ENCODE measurements at places on chromosomes 12 and 14. TPM values are rescaled to one million over a fixed set of nuclear protein-coding genes. Genes with fewer than 3 reads are reported as not detected.

- no peak overlapping the region for H3K4me3 ChIP-seq
- H3K36me3 ChIP-seq: no peaks in the 10 kb centered on the region
These were observed 69.2 kb downstream of the PTPRQ start for GRCh38 chr12:80513211-80513610.

- DNase-seq: no peak
- no peak overlapping the region for H3K27ac ChIP-seq
- peaks cover 19% of the 10 kb centered on the region for H3K4me1 ChIP-seq
- no peaks in the 10 kb centered on the region for H3K27me3 ChIP-seq
- H3K36me3 ChIP-seq: no peaks in the 10 kb centered on the region
These were observed 1.4 kb upstream of the GABARAPL1 start for GRCh38 chr12:10211101-10211939.

DNA sequence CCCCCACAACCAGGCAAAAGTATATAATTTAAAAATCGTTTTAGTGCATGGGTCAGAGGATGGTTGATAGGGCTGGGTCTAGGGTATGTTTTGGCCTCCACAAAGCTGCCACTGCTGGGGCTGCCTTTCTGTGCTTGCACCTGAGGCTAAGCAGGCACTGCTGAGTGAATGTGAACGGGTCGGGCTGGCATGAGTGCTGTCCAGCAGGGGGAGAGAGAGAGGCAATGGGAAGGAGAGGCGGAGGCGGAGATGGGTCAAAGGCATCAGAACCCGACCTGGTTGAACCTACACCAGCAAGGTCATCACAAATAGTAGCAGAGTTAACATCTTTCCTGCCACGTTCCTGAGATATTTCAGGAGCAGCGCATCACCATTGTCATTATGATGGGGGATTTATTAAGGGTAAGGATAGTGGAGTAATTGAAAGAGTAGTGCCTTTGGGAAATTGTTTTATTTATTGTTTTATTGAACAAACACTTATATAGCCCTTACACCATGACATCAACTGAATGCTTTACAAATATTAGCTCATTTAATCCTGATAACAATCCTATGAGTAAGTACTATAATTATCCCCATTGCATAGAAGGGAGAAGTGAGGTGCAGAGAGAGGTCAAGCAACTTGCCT, 5.8 kb upstream of the NRXN3 start:
- no peaks in the 10 kb centered on the region for H3K4me1 ChIP-seq
- peak; percentile 15 for DNase-seq
- 0 out of 3 replicates have a peak, but pooled peaks cover 3% of the 10 kb centered on the region for H3K27me3 ChIP-seq
- no peak overlapping the region for H3K27ac ChIP-seq

GRCh38 chr12:120687578-120688289, 785 bp downstream of the MLEC start:
- DNase-seq: no peak
- no peaks in the 10 kb centered on the region for H3K36me3 ChIP-seq
- peak overlapping the region; percentile 91 for H3K4me3 ChIP-seq
- peak overlapping the region; percentile 94 for H3K27ac ChIP-seq
- no peaks in the 10 kb centered on the region for H3K27me3 ChIP-seq
- H3K4me1 ChIP-seq: peaks cover 59% of the 10 kb centered on the region

DNA sequence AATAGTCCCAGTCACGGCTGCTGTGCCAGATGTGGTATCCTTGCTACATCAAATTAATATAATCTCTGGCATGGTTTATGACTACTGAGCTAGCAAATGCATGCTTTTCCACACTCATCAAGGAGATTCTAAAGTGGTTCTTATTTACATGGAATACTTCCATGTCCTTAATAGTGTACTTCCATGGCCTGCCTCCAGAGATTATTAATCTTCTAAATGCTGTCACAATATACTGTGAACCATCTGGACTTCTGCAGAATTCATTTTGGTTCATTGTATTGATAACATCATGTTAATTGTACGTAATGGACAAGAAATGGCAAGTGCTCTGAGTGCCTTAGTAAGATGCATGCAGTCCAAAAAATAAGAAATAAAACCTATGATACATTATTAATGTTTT, 230.8 kb downstream of the NUAK1 start:
- DNase-seq: no peak
- no peaks in the 10 kb centered on the region for H3K36me3 ChIP-seq
- H3K4me3 ChIP-seq: no peak overlapping the region
- H3K27me3 ChIP-seq: no peaks in the 10 kb centered on the region
- H3K4me1 ChIP-seq: no peaks in the 10 kb centered on the region

DNA sequence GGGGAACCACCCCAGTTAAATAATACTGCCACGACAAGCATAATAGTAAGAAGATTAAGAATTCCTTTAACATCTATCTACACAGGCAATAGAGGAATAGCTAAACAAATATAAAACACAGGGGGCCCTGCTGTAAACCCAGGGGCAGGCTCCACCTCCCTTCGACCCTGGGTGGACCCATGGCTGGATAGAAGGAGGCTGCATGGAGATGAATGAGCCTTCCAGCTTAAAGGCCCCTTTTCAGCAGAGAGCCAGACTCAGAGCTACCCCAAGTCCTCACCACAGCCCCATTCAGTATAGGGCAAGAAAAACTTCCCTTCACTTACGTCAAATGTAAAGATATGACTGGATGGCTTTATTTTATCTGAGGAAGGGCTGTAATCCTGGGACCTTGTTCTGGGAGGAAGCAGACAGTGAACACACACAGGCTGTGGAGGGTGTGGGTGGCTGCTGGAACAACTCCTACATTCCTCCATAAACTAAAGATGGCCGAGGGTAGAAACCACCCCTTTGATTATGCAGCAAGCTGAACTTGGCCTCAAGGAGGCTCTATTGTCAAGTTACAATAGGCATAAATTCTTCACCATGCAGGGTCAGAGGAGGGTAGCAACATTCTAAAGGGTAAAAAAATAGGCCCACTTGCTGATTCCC, 30.4 kb downstream of the NUAK1 start:
- no peak overlapping the region for H3K27ac ChIP-seq
- no peaks in the 10 kb centered on the region for H3K27me3 ChIP-seq

DNA sequence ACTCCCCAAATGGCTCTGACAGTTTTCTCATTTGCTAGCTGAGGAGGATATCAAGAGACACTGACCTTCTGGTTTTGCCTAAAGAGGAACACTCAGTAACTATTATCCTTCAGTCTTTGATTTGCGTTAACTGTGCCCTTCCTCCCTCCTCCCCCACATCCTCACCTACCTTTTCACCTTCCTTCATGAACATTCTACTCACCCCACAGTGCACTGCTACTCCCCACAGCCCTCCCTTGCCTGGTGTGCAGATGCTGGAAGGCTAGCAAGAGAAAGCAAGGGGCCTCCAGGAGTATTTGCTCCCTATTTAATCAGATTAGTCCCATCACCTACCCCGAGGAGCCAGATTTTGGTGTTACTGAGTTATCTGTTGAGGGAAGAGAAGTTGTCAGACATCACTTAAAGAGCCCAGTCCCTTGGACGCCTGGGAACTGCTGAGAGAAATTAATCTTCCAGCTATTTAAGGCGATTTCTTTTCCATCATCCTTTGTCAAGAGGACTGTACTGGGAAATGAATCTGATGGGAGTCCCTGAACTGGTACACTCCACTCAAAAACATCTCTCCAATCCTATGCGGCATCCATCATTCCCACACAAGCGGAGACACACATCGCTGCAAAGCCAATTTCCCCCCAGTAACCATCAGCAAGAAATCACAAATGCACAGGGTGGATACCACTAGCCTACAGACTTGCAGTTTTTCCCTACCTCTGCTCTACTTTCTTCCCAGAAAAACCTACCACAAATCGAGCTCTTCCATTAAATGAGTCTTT, 11.5 kb downstream of the PSMB5 start:
- H3K27ac ChIP-seq: no peak overlapping the region
- peaks cover 17% of the 10 kb centered on the region for H3K4me1 ChIP-seq
- H3K36me3 ChIP-seq: peaks cover 26% of the 10 kb centered on the region
- H3K27me3 ChIP-seq: no peaks in the 10 kb centered on the region
- DNase-seq: no peak
- H3K4me3 ChIP-seq: no peak overlapping the region

Gene LRP1-AS
- total RNA-seq: not detected

Gene FOXG1
- total RNA-seq: not detected

Data from HepG2 (cell line).